ENCODE measurements at places on chromosomes 7 and 10. TPM values are rescaled to one million over a fixed set of nuclear protein-coding genes. Genes with fewer than 3 reads are reported as not detected.
A peak's percentile ranks its signal among the peaks of the same experiment; 100 is the strongest.

DNA sequence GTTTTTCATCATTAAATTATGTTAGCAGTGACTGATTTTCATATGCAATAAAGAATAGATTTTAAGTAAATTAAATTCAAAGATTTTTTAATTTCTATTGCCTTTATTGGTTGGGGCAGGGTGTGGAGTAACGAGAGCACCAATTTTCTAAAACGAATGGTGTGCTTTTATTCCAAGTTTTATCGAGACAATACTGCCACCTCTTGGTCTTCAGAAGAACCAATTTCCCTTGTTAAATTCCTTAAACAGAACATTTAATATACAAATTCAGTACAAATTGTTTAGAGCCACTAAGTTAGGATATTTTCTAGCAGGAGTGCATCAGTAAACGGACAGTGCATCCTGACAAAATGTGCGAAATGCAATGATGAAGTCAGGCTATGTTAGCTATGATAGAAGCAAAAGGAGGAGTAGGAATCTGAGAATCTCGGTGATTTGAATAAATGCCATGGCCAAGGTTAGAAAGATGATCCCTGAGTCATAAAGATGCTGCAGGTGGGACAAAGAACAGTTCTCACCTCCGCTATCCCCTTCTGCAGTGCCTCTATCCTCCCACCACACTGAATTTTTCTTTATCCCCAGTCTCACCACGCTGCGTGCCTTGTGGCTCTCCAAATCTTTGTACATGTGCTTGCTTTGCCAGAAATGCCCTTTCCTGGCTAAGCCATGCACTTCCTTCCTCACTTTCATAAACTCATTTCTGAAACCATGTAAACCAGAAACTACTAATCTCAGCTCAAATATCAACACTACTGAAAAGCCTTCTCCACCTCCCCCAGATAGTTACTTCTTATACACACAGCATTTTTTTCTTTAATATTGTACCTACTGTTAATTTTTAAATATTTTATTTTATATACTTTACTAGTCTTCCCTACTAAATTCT, 31.9 kb upstream of the AGBL3 start:
- DNase-seq = peak; percentile 61

DNA sequence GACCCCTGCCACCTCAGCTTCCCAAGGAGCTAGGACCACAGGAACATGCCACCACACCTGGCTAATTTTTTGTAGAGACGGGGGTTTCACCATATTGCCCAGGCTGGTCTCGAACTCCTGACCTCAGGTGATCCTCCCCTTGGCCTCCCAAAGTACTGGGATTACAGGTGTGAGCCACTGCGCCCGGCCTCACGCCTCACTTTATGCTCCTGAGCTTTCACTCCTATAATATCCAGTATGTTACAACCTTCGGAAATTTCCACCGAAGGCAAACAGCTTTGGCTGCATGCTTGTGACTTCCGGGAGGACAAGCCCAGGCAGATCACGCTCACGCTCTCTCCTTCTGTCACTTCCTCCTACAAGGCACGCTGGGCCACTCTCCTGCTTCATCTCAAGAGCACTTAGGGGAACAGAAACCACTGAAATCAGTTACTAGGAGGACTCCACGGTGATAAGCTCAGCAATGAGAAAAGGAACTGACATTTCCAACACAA, 4.4 kb upstream of the MAD1L1 start:
- DNase-seq = no peak

GRCh38 chr7:66362136-66362535, 157.0 kb downstream of the TPST1 start:
- DNase-seq = no peak

DNA sequence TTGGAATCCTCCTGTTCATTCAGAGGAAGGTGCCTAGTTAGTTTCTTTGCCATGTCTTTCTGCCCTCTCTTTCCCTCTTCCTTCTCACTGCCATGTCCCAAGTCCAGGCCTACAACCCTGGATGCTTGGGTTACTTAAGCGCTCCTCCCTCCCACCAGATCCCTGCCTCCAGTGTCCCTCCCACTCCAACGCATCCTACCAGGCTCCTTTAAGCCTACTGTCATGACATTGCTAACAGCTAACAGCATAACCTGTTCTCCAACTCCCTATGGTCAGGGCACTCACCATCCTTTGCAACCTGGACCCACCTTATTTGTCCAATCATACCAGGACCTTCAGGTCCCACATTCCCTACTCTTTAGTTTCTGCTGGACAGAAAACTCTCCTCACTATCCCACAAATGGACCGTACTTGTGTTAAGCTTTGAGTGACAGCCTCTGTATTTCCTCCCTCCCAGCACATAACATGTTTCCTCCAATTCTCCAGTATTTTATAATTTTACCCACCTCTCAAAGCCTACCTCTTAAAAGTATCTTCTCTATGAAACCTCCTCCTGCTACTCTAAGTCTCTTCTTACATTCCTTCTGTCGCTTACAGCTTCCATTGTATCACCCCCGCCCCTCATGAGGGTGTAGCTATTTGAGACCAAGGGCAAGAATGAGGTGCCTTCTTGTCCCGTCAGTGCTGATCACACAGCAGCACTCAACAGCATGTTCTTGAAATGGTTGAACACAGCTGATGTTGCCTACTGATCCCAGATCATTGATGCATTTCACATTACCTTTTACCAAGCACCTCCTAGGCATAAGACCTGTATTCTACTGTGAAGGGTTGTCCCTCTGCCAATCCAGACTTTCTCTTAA, 1.7 kb downstream of the BLNK start:
- no peak for DNase-seq

GRCh38 chr7:16638282-16639280, 7.0 kb downstream of the ANKMY2 start:
- DNase-seq = peak; percentile 58

- no peak for DNase-seq
Measured at GRCh38 chr10:111370101-111370500, 293.3 kb downstream of the ADRA2A start.

DNA sequence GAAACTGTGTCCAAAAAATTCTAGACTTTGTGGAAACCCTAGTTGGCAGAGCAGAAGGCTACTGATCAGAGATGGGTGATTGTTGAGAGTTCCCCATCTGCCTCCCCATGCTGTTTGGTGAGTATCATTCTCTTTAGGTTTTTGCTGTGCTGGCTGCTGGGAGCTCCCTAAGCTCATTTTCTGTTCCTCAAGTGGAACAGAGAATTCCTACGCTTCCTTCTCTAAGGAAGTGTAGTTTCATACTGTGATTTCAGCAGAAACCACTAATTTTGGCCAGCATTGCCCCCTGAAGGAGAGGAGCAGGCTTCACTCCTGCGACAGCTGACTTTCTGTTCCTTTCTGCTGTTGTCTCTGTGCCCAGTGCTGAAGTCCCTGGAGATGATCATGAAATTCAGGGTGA, 355.3 kb upstream of the NPVF start:
- no peak for DNase-seq

- no peak for DNase-seq
Measured at GRCh38 chr10:22308390-22308789, 7.8 kb upstream of the COMMD3 start.

The ELFN1 gene
- 7.6 TPM for total RNA-seq

The RASSF4 gene
- total RNA-seq = 0.98 TPM

The SMO gene
- 51.8 TPM for total RNA-seq

The HECTD2 gene
- total RNA-seq = 14.0 TPM

The GIMAP5 gene
- not detected for total RNA-seq

The SFRP5 gene
- total RNA-seq = not detected
